ENCODE measurements at places on chromosomes 16 and 17.

- no peak for DNase-seq
Measured at GRCh38 chr17:59777033-59777432, 69.6 kb downstream of the VMP1 start.

DNA sequence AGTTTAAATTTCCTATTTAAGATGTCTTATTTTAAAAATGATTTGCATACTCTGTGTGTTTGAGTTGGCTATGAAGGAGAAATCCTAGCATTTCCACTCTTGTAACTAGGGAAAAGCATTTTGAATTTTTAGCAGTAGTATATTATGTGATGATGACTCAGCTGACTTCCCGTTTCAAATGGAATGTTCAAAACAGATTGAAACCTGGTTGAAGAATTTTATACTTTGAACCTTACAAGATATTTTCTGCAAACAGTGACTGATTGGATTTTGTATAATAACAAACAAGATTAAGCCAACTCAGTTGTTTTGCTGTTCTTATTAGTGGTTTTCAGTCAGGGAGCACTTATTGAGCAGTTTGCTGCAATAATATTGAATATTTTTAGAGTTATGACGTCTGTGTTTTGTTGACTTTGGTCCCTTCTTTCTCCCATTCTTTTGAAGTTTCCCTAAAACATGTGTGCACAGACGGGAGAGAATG lies 8.0 kb downstream of the TNRC6A start:
- no peak for DNase-seq

DNA sequence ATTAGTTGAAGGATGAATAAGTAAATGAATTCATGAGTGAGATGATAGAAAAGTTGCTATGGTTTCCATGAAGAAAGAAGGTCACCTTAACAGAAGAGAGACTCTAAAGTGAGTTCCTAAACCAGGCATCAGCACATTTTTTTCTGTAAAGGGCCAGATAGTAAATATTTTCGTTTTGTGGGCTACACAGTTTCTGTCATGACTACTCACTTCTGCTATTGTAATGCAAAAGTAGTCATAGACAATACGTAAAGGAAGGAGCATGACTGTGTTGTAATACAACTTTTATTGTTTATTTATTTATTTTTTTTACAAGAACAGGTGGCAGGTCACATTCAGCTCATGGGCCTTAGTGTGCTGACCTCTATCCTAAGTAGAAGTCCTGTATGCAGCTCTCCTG lies 426.1 kb upstream of the DYNLRB2 start:
- no peak for DNase-seq

DNA sequence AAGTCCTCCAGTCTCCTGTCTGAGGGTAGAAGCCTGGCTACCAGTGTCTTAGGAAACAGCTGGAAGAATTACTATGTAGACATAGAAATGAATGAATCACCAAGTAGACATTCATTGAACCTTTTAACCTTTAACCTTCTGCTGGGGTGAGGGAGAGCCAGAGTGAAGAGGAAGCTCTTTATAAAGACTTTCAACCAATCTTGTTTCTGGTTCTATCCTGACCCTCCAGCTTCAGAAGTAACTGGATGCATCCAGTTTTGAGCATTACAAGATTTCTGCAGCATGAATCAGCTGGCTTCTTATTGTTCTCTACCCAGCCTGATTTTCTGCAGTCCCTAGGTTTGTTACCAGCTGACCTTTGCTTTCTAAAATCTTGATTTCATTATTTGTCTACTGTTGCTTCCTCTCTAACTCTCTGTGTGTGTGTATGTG lies 8.5 kb downstream of the TEKT1 start:
- no peak for DNase-seq

- no peak for DNase-seq
Measured at GRCh38 chr16:86252596-86252995, 257.7 kb upstream of the FOXF1 start.

- no peak for DNase-seq
Measured at GRCh38 chr16:87076950-87077749, 240.0 kb downstream of the C16orf95 start.
